ENCODE measurements at places on chromosomes 13 and 19.

DNA sequence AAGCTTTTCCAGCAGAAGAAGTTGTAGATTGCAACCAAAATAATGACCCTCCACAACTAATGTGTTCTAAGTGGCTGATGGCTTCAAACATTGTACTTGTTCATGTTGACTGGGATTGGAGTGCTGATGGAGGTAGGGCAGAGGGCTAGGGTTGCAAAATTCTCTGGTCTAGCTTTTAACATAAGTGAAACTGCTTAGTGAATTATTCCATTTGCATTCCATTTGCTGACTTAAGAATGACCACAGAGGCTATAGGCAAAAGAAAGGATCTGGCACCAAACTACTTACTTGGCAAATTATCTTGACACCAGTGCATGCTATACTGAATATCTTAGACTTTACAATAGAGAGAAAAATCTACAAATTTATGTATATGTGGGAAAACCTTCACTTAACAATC is 287.0 kb downstream of the FGF9 start:
- no peak for DNase-seq

- DNase-seq = no peak
Measured at GRCh38 chr13:33487575-33488243, 202.2 kb upstream of the STARD13 start.

DNA sequence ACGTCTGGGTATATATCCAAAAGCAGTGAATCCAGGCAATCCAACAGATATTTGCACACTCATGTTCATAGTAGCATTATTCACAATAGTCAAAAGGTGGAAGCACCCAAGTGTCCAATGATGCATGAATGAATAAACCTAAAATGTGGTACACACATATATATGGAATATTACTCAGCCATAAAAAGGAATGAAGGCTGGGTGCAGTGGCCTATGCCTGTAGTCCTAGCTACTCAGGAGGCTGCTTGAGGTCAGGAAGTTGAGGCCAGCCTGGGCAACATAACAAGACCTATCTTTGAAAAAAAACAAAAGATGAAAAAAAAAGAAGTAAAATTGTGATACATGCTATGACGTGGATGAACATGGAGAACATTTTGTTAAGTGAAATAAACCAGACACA is 10.4 kb upstream of the USP12 start:
- DNase-seq = no peak

DNA sequence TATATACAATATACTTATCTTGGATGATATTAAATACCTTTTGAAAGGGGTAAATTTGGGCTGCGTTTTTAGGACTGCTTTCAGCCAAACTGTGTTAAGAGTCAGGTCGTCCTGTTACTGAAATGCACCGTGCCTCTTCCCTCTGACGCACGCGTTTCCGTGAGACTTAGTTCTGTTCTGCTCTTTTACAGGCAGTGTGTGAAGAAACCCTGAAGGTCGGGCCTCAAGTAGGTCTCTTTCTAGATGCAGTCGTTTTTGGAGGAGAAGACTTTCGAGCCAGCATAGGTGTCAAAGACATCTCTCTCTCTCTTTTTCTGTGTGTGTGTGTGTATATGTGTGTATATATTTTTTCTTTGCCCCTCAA is 107.0 kb downstream of the ZIC5 start:
- DNase-seq = no peak

GRCh38 chr13:51907040-51907732 is 45.4 kb downstream of the CCDC70 start:
- DNase-seq = peak; percentile 13

- no peak for DNase-seq
Measured at GRCh38 chr19:10295305-10295846, 5.6 kb downstream of the ICAM5 start.

- DNase-seq = no peak
Measured at GRCh38 chr13:41562083-41562482, 104.7 kb downstream of the RGCC start.

- peak; percentile 82 for DNase-seq
Measured at GRCh38 chr13:29511980-29512379, 83.5 kb downstream of the SLC7A1 start.

DNA sequence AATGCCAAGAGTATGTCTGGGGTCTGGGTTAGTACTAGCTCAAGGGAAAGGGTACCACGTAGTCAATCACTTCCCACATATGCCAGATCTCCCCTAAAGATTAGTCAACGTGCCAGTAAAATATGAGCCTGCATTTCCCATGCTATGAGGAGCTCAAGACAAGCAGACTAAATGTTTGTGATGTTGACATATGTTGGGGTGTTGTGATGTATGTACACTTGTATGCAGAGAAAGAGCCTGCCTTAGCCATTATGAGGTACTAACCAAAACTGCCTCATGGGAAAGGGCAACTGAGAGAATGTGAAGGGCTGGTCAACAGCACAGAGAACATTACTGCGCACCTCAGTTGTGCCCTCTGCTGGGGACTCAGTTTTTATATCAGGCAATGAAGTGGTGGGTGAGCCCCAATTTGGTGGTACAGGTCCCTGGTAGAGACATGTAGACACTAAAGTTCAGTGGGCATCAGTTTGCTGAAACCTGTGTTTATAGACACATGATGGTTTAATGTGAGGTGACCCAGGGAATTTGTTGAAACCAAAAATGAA is 287.0 kb downstream of the DCT start:
- DNase-seq = no peak

- DNase-seq = no peak
Measured at GRCh38 chr19:50221087-50221486, 17.7 kb downstream of the MYH14 start.

- no peak for DNase-seq
Measured at GRCh38 chr13:18946738-18947137, 234.9 kb downstream of the TUBA3C start.

DNA sequence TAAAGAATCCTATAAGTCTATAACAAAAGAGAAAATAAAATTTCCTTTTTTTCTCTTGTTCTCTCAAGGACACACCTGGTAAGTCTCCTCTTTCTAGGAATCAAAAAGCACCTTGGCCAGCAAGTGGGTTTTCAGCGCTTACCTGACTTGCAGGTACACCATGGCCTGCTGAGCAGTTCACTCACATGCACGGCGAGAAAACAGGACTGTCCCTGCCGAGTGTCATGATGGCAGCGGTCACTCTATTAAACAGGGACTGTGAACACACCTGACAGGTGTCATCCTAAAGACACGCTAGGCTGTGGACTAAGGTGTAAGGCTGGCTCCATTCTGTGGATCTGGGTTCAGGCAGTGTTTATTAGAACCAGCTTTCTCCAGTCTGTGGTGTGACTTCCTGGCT is 170.2 kb downstream of the TEX29 start:
- DNase-seq = peak; percentile 65

- no peak for DNase-seq
Measured at GRCh38 chr13:25692099-25692498, 320.3 kb downstream of the ATP8A2 start.

DNA sequence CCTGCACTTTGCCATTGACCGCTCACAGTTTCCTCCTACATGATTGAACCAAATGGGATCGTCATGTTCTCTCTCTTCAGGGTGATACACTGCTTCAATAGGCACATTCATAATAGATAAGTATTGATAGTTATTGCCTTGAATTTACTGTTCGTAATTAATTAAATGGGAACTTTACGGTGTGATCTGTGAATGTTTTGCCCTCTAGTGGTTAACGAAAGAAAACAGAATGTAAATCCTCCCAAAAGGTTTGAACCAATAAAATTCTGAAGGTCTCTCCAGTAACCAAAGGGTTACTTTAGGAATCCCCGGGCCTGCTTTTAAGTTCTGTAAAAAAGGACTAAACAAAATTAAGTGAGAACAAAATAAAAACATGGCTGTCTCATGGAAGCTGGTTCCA is 389.3 kb downstream of the DACH1 start:
- no peak for DNase-seq

GRCh38 chr13:35219021-35219420 is 257.5 kb downstream of the MAB21L1 start:
- no peak for DNase-seq

GRCh38 chr19:58009666-58010301 is 7.2 kb upstream of the ZNF606 start:
- no peak for DNase-seq

DNA sequence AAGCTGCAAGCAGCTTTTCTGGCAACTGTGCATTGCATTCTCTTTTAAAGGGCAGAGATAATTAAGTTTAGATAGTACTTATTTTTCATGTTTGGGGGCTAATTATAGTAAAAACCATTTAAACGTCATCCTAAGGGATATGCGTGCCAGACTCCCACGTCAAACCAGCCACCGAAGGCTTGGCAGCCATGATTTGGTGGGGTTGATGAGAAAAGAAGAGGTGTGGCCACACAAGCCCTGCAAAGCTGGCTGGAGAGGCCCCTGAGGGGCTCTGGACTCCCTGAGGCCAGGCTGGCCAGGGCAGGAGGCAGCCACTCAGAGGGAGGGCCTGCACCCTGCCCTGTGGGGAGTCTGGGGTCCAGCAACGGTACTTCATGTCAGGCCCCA is 17.5 kb downstream of the PEPD start:
- no peak for DNase-seq

GRCh38 chr13:80040196-80040980 is 300.5 kb downstream of the SPRY2 start:
- no peak for DNase-seq

- DNase-seq = peak; percentile 85
Measured at GRCh38 chr13:100392709-100393630, 195.6 kb downstream of the GGACT start.

- no peak for DNase-seq
Measured at GRCh38 chr13:41296879-41297646, 14.0 kb upstream of the NAA16 start.

DNA sequence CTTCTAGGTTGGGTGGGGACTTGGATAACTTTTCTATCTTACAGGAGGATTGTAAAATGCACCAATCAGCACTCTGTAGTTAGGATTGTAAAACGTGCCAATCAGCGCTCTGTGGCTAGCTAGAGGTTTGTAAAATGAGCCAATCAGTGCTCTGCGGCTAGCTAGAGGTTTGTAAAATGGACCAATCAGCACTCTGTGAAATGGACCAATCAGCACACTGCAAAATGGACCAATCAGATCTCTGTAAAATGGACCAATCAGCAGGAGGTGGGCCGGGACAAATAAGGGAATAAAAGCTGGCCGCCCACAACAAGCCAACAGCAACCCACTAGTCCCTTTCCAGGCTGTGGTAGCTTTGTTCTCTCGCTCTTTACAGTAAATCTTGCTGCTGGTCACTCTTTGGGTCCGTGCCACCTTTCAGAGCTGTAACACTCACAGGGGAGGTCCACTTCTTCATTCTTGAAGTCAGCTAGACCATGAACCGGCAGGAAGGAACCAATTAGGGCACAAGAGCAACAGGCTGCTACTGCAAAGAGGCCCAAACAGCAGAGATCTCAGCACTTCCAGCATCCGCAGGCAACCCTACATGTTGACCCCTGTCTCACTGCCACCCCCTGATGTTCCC is 156.8 kb downstream of the DNAJC15 start:
- DNase-seq = no peak
